Smooth muscle cell of the pulmonary artery (primary cell): ENCODE measurements at places on chromosomes 6 and 20. TPM values are rescaled to one million over a fixed set of nuclear protein-coding genes. Genes with fewer than 3 reads are reported as not detected.

The SCP2D1 gene
- not detected in 2 replicates for total RNA-seq

The HLA-DMB gene
- 0.07 and 0.59 TPM in 2 replicates for total RNA-seq

The MTCH1 gene
- 238 and 269 TPM in 2 replicates for total RNA-seq

The TFAP2A gene
- 1.3 and 5.0 TPM in 2 replicates for total RNA-seq

The GSTA5 gene
- total RNA-seq, result not detected in 2 replicates

The GRM1 gene
- 0.07 TPM in 2 replicates for total RNA-seq

The PDE10A gene
- total RNA-seq, result 8.5 and 16.0 TPM in 2 replicates

The RIMS1 gene
- 2.3 and 3.6 TPM in 2 replicates for total RNA-seq

The CLIC5 gene
- total RNA-seq, result under 0.01 TPM in 1 of 2 replicates, not detected in the other

The KCNK16 gene
- total RNA-seq, result not detected in 2 replicates

The KIFC1 gene
- total RNA-seq, result 2.1 and 5.0 TPM in 2 replicates

The GGTLC1 gene
- not detected in 2 replicates for total RNA-seq

The PSORS1C2 gene
- total RNA-seq, result not detected in 2 replicates

The PLEKHG1 gene
- total RNA-seq, result 0.59 and 2.4 TPM in 2 replicates

The RFX6 gene
- not detected in 2 replicates for total RNA-seq

The CST1 gene
- 0.63 and 31.1 TPM in 2 replicates for total RNA-seq

The FILIP1 gene
- total RNA-seq, result 0.33 and 0.91 TPM in 2 replicates

The WFDC5 gene
- total RNA-seq, result not detected in 2 replicates

The ZNF318 gene
- total RNA-seq, result 8.0 and 9.5 TPM in 2 replicates

The PERP gene
- 22.4 and 35.7 TPM in 2 replicates for total RNA-seq

The ATAT1 gene
- 3.3 and 5.0 TPM in 2 replicates for total RNA-seq

The NOX3 gene
- total RNA-seq, result not detected in 2 replicates
